ENCODE measurements at places on chromosomes 12 and 14.

GRCh38 chr12:72647139-72647538 lies 375.0 kb downstream of the TRHDE start:
- DNase-seq, result no peak

GRCh38 chr12:117907108-117907689 lies 61.6 kb downstream of the KSR2 start:
- DNase-seq, result no peak

DNA sequence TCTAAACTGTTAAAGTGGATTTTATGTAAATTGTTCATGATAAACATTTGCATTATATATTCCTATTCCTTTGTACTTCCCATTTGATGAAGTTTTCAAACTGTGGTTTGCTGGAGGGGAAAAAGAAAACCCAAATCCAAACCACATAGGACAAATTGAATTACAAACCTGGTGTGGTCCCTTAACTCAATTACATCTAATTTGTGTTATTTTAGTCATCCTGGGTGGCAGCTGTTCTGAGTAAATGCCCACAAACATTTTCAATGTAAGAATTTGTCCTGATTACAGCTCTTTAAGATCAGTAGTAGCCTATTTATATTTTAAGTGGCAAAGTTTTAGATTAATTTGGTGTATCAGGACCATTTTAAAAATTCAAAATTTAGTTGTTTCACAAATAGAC lies 153.9 kb downstream of the RAD51B start:
- no peak for DNase-seq

DNA sequence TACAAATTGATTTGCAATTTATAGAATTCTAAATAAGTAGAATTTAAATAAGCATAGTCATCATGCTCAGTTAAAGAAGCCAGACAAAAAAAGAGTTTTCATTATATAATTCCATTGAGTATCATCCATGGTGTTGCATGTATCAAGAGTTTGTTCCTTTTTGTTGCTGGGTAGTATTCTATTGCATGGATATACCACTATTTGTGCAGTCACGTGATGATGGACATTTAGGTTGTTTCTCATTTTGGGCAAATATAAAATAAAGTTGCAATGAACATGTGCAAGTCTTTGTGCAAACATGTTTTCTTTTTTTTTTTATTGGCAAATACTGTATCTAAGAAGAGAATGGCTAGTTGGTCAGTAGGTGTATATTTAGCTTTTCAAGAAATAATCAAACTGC lies 186.2 kb upstream of the FRMD6 start:
- no peak for DNase-seq

DNA sequence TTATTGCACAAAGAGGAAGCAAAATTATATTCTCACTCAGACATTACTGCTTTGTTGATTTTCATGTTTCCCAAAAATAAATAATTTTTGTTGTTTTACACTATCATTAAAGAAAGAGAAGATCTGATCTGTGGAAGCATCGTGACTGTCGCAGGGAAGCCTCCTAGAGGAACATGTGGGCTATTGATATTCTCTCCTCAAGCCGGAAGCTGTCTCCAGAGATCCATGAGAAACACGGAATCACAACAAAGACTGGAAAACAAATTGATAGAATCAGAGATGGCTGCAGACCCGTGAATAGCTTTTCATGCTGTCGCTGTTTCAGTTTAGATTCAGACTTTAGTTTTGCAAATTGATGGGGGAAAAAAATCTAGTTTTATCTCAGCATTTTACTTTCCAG lies 235.2 kb upstream of the TMPO start:
- DNase-seq, result no peak

- no peak for DNase-seq
Observed at GRCh38 chr12:75322464-75322863, 7.7 kb downstream of the CAPS2 start.

DNA sequence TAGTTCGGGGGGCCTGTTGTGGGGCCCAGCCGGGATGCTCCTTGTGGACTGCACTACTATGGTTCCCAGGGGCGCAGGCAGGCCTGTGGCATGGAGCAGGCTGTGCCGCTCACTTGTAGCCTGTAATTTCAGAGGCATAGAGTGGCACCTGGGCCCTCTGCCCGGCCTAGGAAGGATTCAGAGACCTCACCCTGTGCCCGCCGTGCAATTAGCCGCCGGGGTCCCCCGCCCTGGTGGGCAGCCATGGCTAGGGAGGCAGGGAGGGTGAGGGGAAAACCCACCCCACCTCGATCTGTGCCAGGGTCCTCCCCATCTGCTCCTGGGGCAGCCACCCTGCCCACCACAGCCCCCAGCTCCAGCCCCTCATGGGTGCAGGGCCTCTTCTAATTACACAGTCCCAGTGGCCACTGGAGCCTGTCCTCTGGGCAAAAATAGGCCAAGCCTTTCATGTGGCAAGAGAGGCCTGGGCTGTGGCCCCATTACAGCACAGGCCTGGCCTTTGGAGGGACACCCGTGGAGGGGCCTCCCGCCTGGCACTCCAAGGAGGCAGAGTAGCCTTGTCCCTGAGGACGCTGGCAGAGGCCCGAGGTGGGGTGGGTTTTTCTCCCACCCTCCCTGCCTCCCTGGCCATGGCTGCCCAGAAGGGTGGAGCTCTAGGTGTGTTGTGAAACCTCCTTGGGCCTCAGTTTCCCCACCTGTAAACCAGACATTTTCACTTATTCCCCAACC lies 5.3 kb upstream of the TMEM119 start:
- no peak for DNase-seq
